ENCODE measurements at places on chromosomes 11 and 22.

DNA sequence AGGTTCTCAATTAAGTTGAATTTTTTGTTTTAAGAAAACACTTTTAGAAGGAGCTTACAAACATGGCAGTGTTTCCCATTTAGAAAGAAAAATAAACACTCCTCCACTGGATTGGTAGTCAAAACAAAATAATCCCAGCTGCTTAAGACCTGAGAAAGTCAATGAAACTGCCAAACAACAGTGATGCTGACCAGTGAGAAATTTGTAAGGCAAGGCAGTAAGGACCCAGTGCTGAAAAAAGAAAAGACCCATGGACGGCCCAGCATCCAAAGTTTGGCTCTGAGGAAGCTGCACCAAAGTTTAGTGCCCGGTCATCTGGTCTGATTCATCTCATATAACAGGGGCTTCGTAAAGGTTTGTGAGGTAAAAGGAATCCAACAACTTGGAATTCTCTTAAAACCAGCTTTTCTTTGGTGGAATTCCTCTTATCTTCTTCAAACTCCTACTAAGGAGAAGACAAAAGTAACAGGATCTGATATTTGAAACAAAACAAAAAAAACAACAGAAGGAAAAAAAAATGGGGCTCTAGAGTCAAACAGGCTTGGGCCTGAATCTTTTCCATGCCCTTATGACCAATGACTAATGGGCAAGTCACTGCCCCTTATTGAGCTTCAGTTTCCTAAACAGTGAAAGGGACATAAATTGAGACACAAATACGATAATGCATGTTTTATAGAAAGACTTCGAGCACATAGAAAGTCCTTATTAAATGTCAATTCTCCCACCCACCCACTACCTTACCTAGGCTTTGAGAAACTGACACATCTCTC is 383.0 kb upstream of the NARS2 start:
- no peaks in the 10 kb centered on the region for H3K36me3 ChIP-seq
- 0 out of 2 replicates have a peak, but pooled peaks cover 2% of the 10 kb centered on the region for H3K27me3 ChIP-seq
- no peak overlapping the region for H3K27ac ChIP-seq
- DNase-seq, result no peak

GRCh38 chr22:36197514-36198146 is 4.0 kb downstream of the APOL4 start:
- H3K27me3 ChIP-seq, result no peaks in the 10 kb centered on the region
- peaks cover 32% of the 10 kb centered on the region for H3K4me1 ChIP-seq
- H3K36me3 ChIP-seq, result no peaks in the 10 kb centered on the region
- DNase-seq, result no peak
- no peak overlapping the region for H3K4me3 ChIP-seq

DNA sequence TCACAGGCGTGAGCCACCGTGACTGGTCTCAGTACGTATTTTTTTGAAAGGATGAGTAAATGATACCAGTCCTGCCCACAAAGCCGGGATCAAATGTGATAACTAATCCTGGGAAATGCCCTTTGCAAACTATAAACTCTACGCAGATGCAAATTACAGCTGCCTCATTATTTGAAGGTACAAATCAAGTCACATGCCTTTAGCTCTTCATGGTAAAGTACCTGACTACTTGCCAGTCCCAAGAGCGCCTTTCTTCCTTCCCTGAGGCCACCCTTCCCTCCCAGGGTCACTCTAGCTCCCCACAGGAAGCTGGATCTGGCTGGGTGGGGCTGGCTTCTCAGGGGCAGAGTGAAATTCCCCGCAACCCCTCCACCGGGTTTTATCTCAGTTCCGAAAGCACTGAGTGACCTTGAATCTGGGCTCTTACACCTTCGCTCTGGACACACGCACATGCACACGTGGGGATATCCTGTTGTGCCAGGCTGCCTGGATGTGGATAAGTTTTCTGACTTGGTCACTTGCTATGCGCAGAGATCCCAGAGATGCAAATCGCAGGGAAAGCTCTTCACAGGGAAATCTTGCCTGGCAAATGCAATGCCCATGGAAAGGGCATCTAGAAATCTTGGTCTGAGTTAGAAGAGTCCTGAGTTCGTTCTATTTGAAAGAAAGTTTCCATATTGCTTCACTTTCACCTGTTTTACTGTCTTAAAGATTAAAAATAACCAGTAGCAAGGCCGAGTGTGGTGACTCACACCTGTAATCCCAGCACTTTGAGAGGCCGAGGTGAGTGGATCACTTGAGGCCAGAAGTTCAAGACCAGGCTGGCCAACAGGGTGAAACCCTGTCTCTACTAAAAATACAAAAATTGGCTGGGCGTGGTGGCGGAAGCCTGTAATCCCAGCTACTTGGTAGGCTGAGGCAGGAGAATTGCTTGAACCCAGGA is 8.5 kb downstream of the A4GALT start:
- peaks cover 35% of the 10 kb centered on the region for H3K4me1 ChIP-seq
- no peak for DNase-seq
- H3K36me3 ChIP-seq, result no peaks in the 10 kb centered on the region
- H3K4me3 ChIP-seq, result no peak overlapping the region

GRCh38 chr22:24506802-24507438 is 11.8 kb downstream of the UPB1 start:
- peak; percentile 75 for DNase-seq
- H3K4me1 ChIP-seq, result peaks cover 100% of the 10 kb centered on the region
- H3K27ac ChIP-seq, result peak overlapping the region; percentile 99
- no peaks in the 10 kb centered on the region for H3K36me3 ChIP-seq
- no peaks in the 10 kb centered on the region for H3K27me3 ChIP-seq

- DNase-seq, result no peak
- no peak overlapping the region for H3K4me3 ChIP-seq
- peaks cover 59% of the 10 kb centered on the region for H3K36me3 ChIP-seq
- no peaks in the 10 kb centered on the region for H3K4me1 ChIP-seq
- H3K27me3 ChIP-seq, result no peaks in the 10 kb centered on the region
- no peak overlapping the region for H3K27ac ChIP-seq
Measured at GRCh38 chr11:46402957-46403902, 11.7 kb upstream of the CHRM4 start.

All from HepG2 (cell line).